ENCODE measurements at places on chromosomes 11 and 22.

- DNase-seq: no peak
Measured at GRCh38 chr11:118911113-118911879, 14.4 kb downstream of the BCL9L start.

GRCh38 chr11:116336540-116336939 is 436.2 kb downstream of the BUD13 start:
- DNase-seq: no peak

DNA sequence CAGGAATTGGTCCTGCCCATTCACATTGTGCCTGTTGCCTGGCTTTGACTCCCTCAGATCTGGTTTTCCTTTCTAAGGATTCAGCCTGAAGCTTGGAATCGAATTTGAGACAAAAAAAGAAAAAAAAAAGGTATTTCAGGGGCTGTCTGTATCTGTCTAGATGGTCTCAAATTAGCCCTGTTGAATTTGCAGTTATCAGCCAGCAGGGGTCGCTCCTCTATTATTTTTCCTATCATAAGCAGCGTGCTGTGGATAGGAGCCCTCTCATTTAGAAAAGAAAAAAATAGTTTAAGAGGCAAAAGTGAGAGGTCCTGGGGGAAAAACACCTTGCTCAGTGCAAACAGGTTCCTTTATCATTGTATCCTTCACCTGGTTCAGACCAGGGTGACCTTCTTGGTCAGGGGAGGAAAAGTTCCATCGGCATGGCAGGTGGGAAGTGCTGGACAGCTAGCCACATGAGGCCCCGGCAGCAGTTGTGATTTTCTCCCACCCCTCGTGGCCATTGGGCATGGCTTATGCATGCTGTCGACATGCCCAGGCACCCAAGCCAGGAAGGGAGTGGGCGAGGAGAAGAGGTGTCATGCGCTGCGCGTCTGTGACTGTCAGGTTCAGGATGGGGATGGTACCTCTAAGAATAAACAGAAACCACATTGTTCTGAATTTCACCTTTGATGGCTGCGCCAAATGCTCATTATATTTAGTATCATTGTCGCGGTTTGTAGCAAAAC is 13.1 kb downstream of the OR5AK2 start:
- DNase-seq: no peak

DNA sequence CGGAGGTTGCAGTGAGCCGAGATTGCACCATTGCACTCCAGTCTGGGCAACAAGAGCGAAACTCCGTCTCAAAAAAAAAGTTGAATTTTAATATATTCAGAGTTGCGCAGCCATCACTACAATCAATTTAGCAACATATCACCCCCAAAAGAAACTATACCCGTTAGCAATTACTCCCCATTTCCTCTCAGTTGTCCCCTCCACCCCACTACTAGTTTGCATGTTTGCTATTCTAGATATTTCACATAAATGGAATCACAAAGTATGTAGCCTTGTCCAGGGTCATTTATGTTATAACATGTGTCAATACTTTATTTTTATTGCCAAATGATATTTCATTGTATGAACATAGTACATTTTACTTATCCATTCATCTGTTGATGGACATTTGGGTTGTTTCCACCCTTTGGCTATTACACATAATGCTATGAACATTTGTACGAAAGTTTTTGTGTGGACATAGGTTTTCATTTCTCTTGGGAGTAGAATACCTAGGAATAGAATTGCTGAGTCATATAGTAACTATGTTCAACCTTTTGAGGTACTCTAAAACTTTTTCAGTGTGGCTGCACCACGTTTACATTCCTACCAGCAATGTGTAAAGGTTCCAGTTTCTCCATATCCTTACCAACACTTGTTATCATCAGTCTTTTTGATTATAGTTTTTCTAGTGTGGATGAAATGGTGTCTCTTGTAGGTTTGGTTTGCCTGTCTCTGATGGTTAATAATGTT is 2.2 kb downstream of the ZNF143 start:
- DNase-seq: no peak
